Naive B cell (primary cell): ENCODE measurements at places on chromosomes 2 and 18. TPM values are rescaled to one million over a fixed set of nuclear protein-coding genes. Genes with fewer than 3 reads are reported as not detected.

The NGEF gene
- polyA plus RNA-seq: not detected

The KCNE4 gene
- not detected for polyA plus RNA-seq

The STPG4 gene
- polyA plus RNA-seq: 0.41 TPM

The INPP5D gene
- polyA plus RNA-seq: 56.8 TPM

The CAMKMT gene
- polyA plus RNA-seq: 10.8 TPM

The CHRND gene
- not detected for polyA plus RNA-seq

The CHRNG gene
- not detected for polyA plus RNA-seq

The CNRIP1 gene
- not detected for polyA plus RNA-seq

The NT5DC4 gene
- not detected for polyA plus RNA-seq

The CD226 gene
- 0.93 TPM for polyA plus RNA-seq

The CRYBA2 gene
- not detected for polyA plus RNA-seq

The CYP27A1 gene
- 0.17 TPM for polyA plus RNA-seq

The PTPRN gene
- 0.80 TPM for polyA plus RNA-seq

The CROCC2 gene
- polyA plus RNA-seq: not detected

The FBXO48 gene
- polyA plus RNA-seq: 0.40 TPM

The FBXO41 gene
- polyA plus RNA-seq: 2.3 TPM

The MROH2A gene
- polyA plus RNA-seq: not detected

The TLX2 gene
- not detected for polyA plus RNA-seq
